ENCODE measurements at places on chromosomes 3 and 15.

DNA sequence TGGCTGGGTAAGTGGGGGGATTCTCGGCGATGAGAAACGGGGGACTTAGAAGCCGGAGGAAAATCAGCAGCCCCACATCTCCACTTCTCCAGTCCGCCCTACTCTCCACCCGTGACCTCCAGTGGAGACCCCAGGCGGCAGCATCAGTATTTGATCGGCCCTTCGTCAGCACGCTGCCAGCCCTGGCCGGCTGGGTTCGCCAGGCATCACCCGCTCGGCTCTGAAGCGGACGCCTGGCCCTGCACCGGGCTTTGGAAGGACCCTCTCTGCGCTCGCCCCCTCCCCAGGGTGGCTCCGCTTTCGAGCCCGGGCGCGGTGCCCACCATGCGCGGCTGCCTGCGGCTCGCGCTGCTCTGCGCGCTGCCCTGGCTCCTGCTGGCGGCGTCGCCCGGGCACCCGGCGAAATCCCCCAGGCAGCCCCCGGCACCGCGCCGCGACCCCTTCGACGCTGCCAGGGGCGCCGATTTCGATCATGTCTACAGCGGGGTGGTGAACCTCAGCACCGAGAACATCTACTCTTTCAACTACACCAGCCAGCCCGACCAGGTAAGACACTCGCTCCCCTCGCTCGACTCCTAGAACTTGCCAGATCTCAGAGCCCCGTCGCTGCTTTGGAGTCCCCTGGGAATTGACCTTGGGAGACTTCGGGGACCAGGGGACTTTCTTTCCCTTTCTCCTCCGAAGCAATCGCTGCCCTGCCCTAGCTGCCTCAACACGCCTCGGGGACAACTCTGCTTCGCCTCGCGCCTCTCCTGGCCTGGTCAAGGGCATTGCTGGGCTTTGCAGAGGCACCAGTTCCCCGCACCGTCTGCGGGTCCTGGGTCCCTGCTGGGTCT, 561 bp downstream of the SIDT1 start:
- DNase-seq = peak; percentile 55

DNA sequence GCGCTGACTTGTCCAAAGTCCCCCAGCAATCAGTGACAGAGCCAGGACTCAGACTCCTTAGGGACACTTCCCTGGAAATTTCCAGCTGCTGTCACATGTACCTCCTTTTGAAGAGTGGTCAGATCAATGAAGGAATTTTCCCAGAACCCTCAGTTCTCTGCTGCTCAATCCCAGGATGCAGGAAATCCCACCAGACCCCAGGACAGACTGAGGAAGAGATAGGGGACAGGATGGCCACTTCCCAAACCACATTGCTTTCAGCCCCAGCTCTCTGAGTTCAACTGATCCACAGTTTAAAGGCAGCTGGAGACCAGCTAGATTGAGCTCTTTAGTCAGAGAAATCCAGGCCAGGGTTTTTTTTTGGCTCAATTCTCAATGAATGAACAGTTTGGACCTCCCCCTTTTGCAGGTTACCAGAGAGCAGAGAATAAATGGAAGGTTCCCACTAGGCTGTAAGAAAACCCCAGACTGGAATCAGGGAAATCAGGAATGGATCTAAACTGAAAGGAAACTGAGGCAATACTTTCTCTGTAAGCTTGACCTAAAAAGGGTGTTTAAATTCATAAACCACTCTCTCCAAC, 1.5 kb downstream of the CYP1A1 start:
- peak; percentile 16 for DNase-seq

GRCh38 chr15:53454843-53455721, 304.4 kb downstream of the WDR72 start:
- DNase-seq = no peak

GRCh38 chr3:134294302-134295280, 43.9 kb upstream of the RYK start:
- DNase-seq = peak; percentile 78

- DNase-seq = no peak
Measured at GRCh38 chr3:10432931-10433330, 72.5 kb downstream of the ATP2B2 start.

- DNase-seq = no peak
Measured at GRCh38 chr3:15812183-15812582, 14.4 kb upstream of the ANKRD28 start.

GRCh38 chr15:61936528-61937195, 123.6 kb downstream of the VPS13C start:
- DNase-seq = no peak

GRCh38 chr15:38750786-38751185, 186.2 kb upstream of the RASGRP1 start:
- no peak for DNase-seq

- no peak for DNase-seq
Measured at GRCh38 chr3:169528289-169528688, 135.2 kb downstream of the MECOM start.

DNA sequence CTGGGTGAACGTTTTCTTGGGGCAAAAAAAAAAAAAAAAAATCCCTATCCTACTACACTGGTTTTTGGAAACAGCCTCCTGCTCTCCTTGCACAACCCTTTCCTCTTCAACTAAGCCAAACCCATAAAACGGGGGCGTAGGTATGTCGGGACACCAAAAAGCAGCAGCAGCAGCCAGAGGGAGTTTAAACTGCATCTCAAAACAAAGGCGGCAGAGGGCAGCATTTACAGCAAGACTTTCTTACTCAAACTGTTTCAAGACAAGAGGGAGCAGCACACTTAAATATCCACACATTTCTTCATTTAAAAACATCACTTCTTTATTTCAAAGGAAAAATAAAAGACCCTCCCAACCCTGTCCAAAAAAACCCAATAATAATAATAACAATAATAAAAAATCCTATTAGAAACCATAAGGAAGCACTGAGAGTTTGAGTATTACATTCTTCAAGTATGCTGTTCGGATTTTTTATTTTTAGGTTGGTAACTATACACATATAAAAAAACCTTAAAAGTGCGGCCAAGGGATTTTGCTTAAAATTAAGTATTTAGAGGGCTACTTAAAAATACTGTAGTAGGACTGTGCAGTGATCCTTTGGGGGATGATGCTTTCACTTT, 43.9 kb upstream of the PLXND1 start:
- peak; percentile 59 for DNase-seq

DNA sequence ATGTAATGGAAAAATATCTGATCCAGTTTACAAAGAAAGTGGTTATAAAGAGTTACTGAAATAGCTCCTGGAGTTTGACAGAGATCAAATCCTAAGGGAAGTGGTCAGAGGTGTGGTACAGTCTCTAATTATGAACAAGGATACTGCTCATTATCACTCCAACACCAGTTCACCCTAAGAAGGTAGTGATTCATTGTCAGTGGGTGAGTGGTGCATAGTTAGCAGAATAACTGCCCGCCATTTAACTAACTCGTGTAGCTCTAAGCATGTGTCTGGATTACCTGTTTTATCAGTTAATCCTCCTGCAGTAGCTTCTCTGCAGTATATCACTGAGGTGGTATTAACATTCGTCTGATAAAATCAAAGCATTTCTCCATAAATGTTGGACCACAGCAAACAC, 700.1 kb downstream of the NLGN1 start:
- DNase-seq = no peak

DNA sequence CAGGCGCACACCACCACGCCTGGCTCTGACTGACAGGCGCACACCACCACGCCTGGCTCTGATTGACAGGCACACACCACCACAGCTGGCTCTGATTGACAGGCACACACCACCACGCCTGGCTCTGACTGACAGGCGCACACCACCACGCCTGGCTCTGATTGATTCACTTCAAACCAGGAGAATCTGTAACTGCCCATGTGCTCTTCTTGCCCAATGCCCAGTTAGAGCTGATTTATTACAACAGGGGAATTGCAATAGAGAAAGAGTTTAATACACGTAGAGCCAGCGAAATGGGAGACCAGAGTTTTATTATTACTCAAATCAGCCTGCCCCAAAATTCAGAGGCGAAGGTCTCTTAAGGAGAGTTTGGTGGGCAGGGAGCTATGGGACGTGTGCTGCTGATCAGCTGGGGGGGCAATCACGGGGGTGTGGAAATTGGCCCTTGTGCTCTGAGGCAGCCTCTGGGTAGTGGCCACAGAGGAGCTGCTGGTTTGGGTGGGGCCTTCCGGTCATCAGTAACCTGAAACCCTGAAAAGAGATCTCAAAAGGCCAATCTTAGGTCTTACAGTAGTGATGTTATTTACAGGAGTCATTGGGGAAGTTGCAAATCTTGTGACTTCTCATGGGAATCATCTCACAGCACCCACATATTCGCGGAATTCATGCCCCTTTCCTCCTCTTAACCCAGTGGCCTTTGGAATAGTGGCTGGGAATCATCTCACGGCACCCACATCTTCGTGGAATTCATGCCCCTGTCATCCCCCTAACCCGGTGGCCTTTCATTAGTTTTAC, 63.8 kb upstream of the TFRC start:
- no peak for DNase-seq

Measured in activated T-cell treated with anti-CD3 and anti-CD28 coated beads, Interleukin-2, amount 50 U/mL, for 72 hours (primary cell).